NCI-H1417 (cell line): ENCODE measurements at places on chromosomes 5 and 9.

GRCh38 chr5:124480964-124481363 is 265.5 kb downstream of the ZNF608 start:
- no peak for DNase-seq

GRCh38 chr5:176154821-176155220 is 83.4 kb upstream of the SIMC1 start:
- no peak for DNase-seq

GRCh38 chr5:123429993-123430392 is 6.8 kb upstream of the CEP120 start:
- DNase-seq, result no peak

DNA sequence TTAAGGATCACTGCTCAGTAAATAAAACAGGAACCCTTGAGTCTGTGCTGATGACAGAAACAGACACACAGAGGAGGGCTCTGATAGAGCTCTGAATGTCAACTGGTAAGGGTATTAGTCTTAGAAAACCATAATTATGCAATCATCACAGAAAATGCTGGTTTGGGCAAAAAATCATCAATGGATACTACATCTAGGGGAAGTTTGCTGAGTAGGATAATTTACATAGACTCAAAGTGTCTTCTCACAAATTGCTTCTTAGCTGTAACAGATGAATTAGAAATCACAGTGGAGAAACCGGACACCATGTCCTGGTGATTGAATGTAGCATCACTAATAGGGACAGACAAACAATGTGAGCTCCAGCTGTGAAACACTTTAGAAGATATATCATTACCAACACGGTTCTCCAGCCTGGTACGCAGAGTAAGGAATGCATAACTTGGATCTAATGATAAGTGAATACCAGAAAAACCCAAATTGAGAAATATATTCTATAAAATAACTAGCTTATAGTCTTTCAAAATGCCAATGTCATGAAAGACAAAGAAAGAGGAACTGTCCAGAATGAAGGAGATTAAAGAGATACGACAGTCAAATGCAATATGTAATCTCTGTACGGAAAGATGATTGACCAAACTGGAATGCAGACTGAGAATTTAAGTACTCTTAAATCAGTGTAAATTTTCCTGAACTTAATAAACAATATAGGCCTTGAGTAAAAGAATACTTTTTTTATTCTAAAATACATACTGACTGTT is 17.3 kb downstream of the CHD1 start:
- DNase-seq, result peak; percentile 75

DNA sequence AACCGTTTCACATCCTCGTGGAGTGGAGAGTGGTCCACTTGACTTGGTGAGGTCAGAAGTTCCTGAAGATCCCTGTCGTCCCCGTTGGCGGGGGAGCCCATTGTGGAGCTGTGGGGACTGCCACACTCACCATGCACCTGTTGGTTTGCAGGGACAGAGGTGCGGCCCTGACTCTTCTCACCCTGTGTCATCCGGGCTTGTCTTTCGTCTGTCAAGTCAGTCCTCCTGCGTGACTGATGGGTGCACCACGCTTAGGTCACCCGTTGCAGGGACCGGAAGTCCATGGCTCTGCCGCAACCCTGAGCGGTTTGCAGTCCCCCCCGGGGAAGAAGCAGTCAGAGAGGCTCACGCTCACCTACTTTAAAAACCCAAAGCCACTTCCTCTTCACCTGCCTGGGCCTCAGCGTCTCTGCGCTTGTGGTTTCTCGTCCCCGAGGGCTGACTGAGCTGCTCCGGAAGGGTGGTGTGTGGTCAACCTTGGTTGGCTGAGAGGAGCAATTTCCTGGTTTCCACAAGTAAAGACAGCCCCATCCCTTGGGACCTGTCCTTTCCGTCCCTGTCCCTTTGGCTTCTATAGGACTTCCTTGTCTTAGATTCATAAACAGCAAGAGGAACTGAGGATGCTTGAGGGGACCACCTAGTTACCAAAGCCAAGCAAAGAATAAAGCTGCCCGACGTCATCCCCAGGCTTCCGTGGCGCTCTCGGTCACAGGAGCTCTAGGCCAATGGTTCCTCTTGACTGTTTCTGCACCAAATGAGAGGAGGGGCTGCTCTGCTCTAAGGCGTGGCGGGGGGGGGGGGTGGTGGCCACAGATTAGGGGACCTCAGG is 53.2 kb downstream of the USP20 start:
- DNase-seq, result no peak

- no peak for DNase-seq
Measured at GRCh38 chr9:89522261-89522958, 24.5 kb upstream of the SEMA4D start.

- peak; percentile 16 for DNase-seq
Measured at GRCh38 chr9:126611592-126612325, 2.0 kb upstream of the LMX1B start.

DNA sequence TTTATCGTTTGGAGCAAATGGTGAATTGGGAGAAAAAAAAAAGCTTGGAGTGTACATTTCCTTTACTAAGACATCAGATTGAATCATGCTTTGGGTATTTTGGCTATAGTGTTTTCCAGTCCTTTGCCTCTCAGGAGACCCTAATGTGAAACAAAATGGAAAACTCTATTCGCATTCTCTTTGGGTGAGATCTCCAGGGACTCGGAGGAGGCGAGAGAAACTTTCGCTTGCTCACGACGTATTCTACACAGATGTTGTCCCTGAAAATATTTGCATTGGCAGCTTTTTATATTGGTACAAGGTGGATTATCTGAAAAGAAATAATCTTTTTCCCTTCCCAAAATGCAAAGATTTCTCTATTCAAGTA is 1240.1 kb upstream of the WWC1 start:
- DNase-seq, result no peak

- DNase-seq, result no peak
Measured at GRCh38 chr5:56207537-56207936, 25.6 kb downstream of the ANKRD55 start.

- DNase-seq, result no peak
Measured at GRCh38 chr9:15069106-15069505, 158.9 kb upstream of the FREM1 start.

- no peak for DNase-seq
Measured at GRCh38 chr9:91515074-91515687, 91.5 kb upstream of the NFIL3 start.

GRCh38 chr9:4547016-4547415 is 56.7 kb downstream of the SLC1A1 start:
- no peak for DNase-seq

DNA sequence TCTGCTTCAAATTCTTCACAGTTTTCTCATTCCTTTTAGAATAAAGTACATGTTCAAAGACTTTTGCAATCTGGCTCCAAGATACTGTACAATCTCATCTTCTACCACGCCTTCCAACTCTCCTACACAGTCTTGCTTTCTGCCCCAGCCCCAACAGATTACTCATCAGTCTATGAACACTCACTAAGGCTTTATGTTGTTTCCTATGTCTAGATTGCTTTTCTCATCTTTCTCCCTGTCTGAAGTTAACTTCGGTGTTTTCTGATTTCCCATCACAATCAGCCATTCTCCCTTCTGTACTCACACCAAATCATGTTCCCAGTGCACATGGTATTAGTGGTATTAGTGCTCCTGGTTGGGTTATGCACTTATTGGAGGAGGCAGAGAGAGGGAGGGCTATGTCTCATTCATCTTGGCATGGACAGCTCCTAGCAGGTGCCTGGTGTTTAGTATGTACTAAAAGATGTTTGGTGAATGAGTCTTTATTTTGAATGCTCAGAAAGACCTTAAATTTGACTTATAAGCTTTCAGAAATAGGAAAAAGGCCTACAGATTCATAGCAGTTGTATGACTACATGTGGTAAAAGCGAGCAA is 44.0 kb upstream of the ZNF608 start:
- DNase-seq, result no peak

GRCh38 chr5:17882760-17883488 is 248.7 kb downstream of the TAF11L14 start:
- peak; percentile 91 for DNase-seq

DNA sequence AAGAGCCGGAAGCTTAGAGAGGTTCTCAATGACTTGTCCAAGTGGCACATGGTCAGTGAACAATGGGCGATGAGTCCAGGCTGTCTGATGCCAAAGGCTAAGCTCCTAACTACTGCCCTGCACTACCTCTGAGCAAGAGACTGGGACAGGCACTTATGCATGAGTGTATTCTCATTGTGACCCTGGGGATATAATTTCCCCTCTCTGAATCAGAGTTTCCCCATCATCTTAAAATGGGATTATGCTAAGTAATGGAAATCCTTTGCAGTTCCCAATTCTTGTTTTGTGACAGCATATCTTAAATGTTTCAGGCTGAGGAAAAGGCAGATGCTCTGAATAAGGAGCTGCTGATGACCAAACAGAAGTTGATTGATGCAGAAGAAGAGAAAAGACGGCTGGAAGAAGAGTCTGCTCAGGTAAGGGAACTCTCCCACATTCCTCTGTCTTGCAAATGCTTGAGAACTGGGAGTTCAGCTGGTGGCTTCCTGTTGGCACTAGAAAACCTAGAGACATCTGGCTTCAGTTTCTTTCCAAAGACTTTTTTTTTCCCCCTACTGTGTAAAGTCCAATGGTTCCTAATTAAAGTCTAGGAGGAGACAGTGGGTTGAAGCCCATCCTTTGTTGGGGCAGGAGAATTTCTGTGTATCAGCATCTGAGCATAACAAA is 64.1 kb downstream of the GPR21 start:
- DNase-seq, result no peak

- no peak for DNase-seq
Measured at GRCh38 chr9:100720922-100721321, 143.0 kb downstream of the CAVIN4 start.
